ENCODE measurements at places on chromosomes 13 and 19. TPM values are rescaled to one million over a fixed set of nuclear protein-coding genes. Genes with fewer than 3 reads are reported as not detected.

DNA sequence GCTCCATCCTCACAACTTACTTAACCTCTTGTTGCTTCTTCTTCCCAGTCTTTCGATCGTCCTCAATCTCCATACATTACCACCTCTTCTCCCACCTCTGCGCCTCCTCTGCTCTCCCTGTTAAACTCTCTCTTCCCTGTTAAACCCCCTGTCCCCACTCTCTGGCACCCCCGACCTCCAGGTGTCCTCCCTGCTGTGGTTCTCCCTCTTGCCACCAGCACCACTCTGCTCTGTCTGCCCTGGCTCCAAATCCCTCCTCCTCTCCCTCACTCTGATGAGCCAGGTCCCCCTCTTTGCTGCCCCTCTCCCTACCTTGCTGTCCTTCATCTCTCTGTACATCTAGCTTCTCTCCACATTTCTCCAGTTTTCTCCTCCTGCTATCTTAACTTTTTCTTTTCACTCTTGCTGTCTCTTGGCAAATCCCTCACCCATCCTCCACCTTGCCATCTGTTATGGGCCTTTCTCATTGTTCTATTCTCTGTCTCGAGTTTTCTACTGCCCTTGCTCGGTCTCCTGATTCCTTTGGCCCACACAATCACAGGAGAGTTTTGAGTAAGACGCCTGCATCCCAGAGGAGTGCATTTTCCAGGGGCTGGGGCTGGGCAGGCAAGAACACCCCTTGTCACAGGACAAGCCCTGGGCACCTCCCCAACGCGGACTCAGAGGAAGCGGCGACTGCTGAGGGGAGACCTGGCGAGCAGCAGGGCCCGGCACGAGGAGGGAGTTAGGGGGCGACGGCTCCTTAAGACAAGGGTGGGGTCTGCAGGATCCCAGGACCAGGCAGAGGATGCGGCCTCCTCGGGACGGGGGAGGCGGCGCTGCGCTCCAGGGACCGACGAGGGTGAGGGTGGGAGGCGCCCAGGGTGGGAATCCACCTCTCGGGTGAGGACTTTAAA, 21.4 kb upstream of the ERVV-1 start:
- no peak for DNase-seq

Gene CDC42EP5
- 14.2 TPM for total RNA-seq

Gene KLK7
- not detected for total RNA-seq

- no peak for DNase-seq
These were observed 149.5 kb downstream of the PTPRS start for GRCh38 chr19:5191091-5191490.

DNA sequence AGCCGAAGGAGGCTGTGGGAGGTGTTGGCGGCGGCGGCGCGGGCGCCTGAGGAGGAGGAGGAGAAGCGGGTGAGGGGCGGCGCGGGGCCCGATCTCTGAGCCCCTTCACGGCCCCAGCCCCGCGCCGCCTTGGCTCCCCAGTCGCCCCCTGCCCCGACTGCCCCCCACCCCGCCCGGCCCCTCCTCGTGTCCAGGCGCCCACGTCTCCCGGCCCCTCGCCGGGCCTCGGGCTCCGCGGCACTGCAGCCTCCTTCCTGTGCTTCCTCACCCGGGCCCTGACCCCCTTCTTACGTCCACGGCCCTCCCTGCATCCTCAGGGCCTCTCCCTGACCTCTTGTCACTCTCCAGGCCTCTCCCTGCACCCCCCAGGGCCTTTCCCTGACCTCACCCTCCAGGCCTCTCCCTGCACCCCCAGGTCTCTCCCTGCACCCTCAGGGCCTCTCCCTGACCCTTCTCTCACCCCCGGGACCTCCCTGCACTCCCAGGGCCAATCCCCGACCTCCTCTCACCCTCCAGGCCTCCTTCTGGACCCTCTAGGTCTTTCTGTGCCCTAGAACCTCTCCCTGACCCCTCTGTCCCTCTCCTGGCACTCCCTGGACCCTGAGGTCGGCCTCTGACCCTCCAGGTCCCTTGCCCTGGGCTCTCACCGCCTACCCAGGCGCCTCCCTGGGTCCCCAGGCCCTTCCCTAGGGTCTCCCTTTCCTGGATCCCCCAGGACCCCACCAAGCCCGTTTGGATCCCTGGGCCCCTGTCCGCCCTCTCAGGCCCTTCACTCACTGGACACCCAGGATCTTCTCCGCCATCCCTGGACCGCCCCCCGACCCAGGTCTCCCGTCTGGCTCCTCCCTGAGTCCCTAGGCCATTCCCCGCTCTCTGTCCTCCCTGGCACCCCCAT, 460 bp downstream of the KMT5C start:
- DNase-seq: no peak

Gene PSG7
- total RNA-seq: not detected

Gene OR7D4
- not detected for total RNA-seq

DNA sequence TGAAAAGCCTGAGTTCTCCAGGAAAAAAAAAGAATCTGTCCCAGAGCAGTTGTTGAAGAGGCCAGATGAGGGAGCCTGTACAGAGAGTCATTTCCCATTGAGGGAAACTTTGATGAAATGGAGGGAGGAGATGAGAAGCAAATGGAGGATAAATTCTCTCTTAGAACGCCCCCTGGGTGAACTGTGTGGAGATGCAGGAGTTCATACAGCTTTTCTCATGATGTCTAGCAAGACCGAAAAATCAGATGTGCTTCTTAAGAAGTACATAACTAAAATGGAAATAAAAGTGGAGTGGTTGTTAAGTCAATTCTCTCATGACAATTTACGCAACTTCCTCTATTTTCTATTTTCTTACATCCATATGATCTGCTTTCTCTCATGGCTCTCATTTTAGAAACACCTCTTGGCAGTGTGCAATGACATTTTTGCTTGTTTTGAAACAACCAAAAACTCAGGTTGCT, 1263.1 kb downstream of the PCDH9 start:
- no peak for DNase-seq

GRCh38 chr13:42574011-42574410, at the start of gene TNFSF11:
TSS of gene TNFSF11 (plus strand) at chr13:42574152. CDS start at chr13:42574304, 152 bp downstream.
- no peak for DNase-seq

GRCh38 chr19:53332484-53332883, 1.1 kb upstream of the ZNF845 start:
- no peak for DNase-seq

DNA sequence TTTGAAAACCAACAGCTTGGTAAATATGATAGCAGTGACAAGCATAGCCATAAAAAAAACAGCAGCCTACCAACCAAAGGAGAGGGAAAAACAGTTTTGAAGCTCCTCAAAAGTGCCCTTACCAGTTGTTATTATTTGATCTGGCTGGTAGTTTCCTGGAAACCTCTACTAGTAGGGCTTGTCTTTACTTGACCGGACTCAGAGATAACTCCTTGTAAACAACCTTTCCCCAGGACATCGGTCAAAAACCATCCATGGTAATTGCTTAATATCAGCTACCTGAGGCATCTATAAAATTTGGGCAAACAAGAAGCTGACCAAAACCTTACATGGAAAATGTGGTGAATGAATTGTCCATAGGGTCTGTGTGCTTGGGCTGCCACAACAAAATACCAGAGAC, 210.9 kb downstream of the FGF14 start:
- no peak for DNase-seq

GRCh38 chr13:104372095-104372655, 1306.0 kb upstream of the SLC10A2 start:
- no peak for DNase-seq

- no peak for DNase-seq
These were observed 18.5 kb upstream of the MISP start for GRCh38 chr19:732148-733069.

GRCh38 chr19:2978772-2979171, 1.4 kb downstream of the TLE6 start:
- no peak for DNase-seq

DNA sequence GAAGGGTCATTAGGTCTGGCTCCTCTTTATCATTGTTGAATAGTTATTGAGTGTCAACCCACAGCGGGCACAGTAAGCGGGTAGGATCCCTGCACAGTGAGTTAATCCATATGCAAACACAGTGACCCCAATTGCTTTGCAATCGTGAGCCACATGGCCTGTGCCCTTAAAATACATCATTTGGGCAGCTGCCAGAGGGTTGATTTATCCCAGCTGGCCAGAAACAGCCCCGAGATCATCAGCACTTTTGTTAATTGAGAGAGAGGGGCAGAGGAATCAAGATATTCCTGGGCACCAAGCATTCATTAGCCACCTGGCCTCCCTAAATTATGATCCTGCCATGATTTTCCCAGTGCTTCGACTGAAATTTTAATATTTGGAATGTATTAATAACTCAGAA, 9.8 kb upstream of the CNMD start:
- DNase-seq: no peak

- DNase-seq: no peak
These were observed 2.0 kb downstream of the USPL1 start for GRCh38 chr13:30619731-30620130.

DNA sequence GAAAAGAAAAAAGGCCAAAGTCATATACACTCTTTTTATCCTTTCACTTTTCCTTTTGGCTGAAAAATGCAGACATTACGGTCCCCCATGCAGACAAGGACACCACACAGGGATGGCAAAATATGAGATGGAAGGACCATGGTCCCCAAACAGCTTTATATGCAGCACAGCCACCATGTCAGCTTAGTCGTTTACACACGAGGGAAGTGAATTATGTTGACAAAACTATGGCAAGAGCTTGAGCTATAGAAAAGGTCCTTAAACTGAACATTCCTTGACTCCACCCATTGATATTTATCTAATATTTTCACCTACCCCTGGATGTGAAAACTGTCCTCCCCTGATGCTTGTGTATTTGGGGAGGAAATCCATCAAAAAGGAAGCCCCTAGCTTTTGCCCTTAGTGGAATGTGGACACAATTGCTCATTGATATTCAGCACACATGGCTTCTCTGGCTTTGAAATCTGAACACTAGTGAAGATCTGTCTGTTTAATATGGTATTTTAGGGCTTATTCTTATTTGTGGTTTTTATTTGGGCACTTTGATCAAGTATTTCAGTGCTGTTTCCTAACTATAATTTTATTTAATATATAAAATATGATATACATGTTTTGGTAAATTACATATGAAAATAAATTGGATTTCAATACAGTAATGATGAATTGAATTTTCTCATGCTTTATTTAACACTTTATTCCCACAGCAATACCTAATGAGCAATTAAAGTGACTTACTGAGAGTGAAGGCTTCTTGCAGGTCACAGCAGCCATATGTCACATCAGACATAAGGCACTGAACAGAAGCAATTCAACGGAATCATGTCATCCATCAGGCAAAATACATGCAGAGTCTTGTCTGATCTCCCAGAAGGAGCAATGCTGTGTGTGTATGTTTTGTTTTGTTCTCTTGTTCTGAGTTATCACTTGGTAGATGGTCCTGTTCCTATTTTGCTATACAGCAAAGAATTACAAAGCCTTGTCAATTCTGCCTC, 6.8 kb upstream of the GTF2F2 start:
- DNase-seq: no peak

Gene ZNF730
- 0.57 TPM for total RNA-seq

DNA sequence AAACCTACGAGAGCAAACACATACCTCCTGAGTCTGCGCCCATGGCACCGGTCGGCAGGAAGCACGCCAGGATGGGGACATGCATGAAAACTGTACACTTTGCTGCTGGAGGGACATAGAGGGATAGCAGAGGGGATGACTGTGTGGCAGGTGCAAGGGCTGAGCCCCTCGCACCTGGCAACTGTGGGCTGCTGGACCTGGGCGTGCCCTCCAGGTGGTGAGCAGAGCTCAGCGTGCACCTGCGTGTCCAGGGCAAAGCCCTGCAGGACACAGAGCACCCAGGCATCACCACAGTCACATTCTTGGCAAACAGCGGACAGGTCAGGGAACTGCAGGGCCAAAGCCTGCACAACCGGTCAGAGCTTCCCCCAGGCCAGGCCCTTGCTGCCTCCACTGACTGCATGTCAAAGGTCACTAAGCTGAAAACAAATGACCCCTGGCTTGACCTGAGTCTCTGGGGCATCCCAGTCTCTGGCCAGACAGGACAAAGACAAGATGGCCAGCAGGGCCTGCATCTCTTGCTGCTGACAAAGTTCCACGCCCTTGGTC, 9.0 kb upstream of the ISYNA1 start:
- no peak for DNase-seq

DNA sequence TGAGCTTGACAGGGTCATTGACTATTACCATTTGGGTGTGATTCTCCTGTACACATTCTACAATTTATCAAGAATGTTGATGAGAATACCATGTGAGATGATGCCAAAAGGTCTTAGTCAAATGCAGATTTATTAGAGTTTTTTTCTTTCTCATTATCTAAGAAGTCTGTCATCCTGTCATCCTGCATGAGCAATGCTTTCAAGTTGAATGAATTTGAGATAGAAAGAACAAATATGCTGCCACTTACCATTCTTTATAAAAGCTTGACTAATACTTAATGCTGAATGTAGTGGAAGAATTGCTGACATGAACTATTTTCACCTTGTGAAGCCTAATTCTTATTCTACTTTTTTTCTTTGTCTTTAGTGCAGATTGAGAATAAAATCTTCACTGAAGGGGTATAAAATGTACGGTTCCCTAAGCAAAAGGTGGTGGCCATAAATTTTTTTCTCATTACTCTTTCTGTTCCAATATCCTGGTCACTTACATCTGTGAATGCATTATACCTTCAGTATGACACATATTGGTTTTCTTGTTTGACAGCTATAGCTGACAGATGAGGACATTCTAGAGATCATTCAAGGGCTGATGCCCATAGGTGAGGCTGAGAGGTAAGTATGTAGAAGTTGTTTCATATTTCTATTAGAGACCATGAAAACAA, 1434.7 kb downstream of the SLITRK1 start:
- no peak for DNase-seq

- DNase-seq: no peak
These were observed 182.5 kb downstream of the POU4F1 start for GRCh38 chr13:78420814-78421213.

Gene RFPL4A
- 0.46 TPM for total RNA-seq

DNA sequence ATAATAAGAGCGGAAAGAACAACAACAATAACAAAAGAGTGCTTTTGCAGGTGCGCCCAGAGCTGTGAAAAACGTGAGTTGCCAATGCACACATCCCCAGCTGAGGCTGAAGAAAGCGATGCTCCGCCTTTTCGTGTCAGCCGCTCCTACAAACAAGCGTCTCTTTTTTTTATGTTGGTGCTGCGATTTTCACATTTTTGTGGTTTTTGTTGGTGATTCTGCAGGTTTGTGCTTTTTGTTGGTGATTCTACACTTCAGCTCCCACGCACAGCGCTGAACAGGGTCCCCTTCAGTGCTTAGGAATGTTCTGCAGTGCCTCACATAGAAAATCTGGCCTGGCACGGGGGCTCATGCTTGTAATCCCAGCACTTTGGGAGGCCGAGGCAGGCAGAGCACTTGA, 7.3 kb upstream of the SBK3 start:
- no peak for DNase-seq

Gene ISYNA1
- 32.9 TPM for total RNA-seq

Gene ATP4B
- total RNA-seq: not detected

Gene PKN1
- total RNA-seq: 136 TPM
